Fibroblast of skin of left quadriceps (primary cell): ENCODE measurements at places on chromosomes 2 and 18.

- no peak for DNase-seq
Measured at GRCh38 chr2:96520697-96521096, 15.5 kb upstream of the NEURL3 start.

DNA sequence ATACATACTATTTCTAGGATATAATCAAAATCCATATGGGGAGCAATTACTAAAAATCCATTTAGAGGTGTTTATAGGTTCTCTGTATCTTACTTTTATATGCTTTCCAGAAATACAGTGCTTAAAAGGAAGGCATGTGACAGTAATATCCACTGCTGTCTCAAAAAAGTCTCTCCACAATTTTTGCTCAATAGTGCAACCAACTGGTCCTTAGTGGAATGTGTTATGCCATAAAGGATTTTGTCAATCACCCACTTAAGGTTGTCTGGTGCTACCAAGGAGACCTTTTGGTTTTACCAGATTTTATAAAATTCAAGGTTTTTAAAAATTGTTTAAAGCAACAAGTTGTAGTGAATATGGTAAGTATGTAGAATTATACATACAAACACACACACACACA, 328.5 kb upstream of the DSEL start:
- no peak for DNase-seq

DNA sequence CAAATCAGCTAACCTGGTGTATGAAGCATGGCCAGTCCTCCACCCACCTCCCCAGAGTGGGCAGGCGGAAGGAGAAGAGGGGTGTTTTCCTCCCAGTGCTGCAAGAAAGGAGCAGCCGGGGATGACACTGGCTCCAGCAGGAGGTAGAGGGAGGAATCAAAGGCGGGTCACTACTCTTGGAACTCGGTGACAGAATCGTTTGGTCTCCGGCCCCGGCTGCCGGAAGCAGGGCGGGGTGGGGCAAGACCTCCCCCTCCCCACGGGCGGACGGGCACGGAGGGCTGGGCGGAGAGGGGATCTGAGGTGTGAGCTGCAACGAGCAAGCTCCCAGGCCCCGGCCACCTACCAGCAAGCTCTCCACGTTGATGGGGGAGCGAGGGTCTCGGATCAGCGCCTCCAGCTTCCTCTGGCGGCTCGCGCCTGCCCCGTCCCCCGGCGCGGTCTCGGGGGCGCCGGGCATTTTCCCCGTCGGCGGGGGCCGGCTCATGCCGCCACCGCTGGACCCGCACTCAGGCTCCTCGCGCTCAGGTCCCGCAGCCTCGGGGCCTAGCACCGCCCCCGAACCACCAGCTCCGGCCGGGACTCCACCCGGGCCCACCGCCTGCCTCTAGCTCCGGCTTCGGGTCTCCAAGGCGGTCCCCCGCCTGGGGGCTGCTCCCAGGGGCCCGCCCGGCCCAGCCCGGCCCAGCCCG, 640 bp downstream of the ROCK2 start:
- no peak for DNase-seq

DNA sequence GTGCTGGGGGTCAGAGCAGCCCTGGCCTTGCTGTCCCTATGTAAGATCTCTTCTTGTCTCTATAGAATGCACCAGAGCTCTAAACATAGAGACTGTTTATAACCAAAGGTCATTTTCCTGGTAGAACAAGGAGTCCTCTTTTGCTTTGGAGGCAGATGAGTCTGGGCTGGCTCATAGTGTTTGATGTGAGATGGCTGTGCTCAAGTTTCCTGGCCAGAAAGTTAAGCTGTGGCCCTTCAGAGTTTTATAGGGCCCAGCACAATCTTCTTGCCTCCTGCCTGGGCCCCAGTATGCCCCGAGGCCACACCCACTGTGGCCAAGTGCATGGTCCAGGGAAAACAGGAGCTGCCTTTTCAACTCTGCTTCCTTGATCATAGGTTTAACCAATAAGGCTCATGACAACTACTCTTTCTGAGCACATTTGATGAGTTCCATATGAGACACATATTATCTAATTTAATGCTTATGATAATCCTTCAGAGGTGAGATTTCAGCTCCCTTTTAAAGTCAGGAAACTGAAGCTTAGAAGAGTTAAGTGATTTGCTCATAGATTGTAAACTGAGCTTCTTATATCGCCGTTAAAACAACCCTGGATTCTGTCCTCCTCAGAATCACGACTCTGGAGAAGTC, 66.3 kb downstream of the MYCN start:
- DNase-seq: no peak

- no peak for DNase-seq
Measured at GRCh38 chr2:62240546-62240945, 44.6 kb downstream of the B3GNT2 start.

DNA sequence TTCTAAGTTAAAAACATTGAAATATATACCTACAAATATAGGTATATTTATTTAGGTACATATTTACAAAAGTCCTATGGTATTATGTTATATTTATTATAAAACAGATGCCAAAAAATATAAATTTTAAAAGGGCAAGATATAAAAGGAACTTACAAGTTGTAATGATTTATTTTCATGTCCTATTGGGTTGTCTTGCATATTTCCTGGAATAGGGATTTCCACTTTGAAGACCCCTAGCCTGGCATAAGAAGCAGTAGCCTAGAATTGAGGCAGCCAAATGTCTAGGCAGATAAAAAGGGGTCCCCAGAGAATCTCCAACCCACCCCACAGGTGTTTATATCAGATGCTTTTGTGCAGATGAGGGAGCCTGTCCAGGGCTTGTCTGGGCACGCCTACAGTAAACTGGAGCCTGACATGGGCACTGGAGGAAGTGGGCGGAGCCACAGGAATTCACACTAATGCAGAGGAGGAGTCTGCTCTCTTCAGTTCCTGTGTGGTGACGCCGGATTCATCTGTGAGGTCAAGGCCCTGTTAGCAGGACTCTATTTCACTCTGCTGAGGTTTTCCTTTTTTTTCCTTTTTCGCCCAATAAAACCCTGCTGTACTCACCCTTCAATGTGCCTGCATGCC, 1088.9 kb upstream of the PIK3C3 start:
- DNase-seq: no peak

DNA sequence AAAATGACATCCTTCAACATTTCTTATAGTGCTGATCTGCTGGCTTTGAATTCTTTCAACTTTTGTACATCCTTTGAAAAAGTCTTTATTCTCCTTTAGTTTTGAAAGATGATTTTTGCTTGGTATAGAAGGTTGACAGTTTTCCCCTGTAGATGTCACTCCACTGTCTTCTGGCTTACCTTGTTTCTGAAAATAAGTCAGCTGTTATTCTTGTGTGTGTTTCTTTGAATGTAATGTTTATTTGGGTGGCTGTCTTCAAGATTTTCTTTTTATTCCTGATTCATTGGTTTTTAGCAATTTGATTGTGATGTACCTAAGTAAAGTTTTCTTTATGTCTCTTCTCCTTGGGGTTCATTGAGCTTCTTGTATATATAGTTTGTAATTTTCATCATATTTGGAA, 47.6 kb downstream of the ACTR3 start:
- no peak for DNase-seq

GRCh38 chr18:25735459-25735858, 355.0 kb downstream of the SS18 start:
- DNase-seq: no peak

- no peak for DNase-seq
Measured at GRCh38 chr2:155651851-155652250, 680.7 kb downstream of the NR4A2 start.
